ENCODE measurements at places on chromosomes 7 and 10.

- no peak for DNase-seq
Measured at GRCh38 chr7:83301416-83301815, 138.7 kb upstream of the PCLO start.

- DNase-seq = no peak
Measured at GRCh38 chr10:92753865-92754264, 64.1 kb downstream of the HHEX start.

GRCh38 chr7:16528520-16528919 is 1.9 kb downstream of the LRRC72 start:
- DNase-seq = no peak

DNA sequence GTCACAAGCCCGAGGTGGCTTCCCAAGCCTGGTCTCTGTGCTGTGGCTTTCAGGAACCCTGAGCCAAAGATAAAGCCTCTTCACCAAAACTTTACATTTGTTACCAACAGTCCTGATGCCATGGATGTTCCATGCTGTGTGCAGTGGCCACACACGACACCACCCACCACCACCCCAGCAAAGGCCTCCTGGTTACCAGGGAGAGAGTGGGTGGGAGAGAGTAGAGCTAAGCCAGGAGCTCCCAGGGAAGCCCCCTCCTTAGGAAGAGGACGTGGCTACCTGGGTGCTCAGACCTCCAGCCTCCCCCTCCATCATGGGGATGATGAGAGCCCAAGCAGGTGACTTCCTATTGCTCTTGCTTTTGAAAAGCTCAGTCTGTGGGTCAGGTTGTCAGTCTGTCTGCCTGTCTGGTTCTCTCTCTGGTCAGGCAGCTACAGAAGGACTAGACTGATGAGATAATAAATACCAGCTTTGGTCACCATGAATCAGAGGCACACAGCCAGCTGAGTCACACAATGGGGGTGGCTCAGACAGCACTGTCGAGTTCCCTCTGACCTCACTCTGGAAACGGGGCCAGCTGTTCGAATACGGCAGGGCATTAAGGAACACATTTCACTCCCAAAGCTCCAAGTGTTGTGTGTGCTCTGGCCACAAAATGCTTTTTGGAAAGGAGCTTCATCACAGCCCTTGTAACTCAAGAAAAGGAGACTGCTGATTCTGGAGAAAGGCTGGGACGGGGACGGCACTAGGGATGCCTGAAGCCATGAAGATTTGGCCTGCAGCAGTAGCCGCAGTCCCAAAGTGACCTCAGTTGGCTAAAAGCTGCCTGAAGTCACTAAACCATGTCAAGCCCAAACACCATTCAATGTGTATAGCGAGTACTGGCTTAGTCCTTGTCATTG is 166.0 kb downstream of the FANK1 start:
- no peak for DNase-seq

GRCh38 chr7:143271240-143271639 is 8.0 kb downstream of the GSTK1 start:
- DNase-seq = no peak

GRCh38 chr10:98404571-98405359 is 10.2 kb downstream of the PYROXD2 start:
- no peak for DNase-seq

DNA sequence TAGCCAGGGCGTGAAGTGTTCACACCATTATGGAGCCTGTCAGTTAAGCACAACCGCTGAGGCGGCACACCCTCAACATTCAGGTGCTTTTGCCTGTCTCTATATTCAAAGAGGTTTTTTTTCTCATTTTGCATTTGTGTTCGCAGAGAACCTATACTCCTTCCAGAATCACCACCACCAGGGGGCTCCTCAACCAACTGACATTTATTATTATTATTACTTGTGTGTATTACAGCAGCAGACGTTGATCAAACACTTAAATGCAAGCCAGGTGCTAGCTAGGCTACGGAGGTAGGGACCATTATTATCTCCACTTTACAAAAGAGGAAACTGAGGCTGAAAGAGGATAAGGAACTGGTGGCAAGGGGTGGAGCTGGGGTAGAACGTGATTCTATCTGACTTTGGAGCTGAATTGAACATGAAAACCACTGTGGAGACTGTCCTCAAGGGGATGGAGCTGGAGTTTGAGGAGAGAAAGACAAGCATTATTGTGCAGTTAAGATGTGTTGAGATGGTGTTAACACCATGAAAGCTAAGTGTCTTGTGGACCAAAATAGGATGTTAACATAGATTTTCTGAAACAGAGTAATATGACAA is 133.8 kb upstream of the PLXNA4 start:
- DNase-seq = no peak

All from stimulated activated naive CD8-positive, alpha-beta T cell treated with anti-CD3 and anti-CD28 coated beads, Interleukin-15, amount 100 ng/mL, for 72 hours (primary cell).